ENCODE measurements at places on chromosomes 7 and 10. TPM values are rescaled to one million over a fixed set of nuclear protein-coding genes. Genes with fewer than 3 reads are reported as not detected.

Gene CPA5
- not detected for total RNA-seq

Gene RNF32
- 1.2 TPM for total RNA-seq

Gene PNLIP
- not detected for total RNA-seq

Gene HMX3
- total RNA-seq, result not detected

Gene HPSE2
- total RNA-seq, result 0.50 TPM

Gene DNAJC12
- total RNA-seq, result 2.8 TPM

Gene FAM25C
- not detected for total RNA-seq

All from uterine smooth muscle cell (primary cell).